ENCODE measurements at places on chromosomes 3 and 15. TPM values are rescaled to one million over a fixed set of nuclear protein-coding genes. Genes with fewer than 3 reads are reported as not detected.

- no peaks in the 10 kb centered on the region for H3K4me1 ChIP-seq
- H3K4me3 ChIP-seq = no peak overlapping the region
- no peak overlapping the region for H3K27ac ChIP-seq
- peaks cover 3% of the 10 kb centered on the region for H3K36me3 ChIP-seq
- DNase-seq = no peak
These were observed 12.4 kb downstream of the NPHP3 start for GRCh38 chr3:132709761-132710160.

DNA sequence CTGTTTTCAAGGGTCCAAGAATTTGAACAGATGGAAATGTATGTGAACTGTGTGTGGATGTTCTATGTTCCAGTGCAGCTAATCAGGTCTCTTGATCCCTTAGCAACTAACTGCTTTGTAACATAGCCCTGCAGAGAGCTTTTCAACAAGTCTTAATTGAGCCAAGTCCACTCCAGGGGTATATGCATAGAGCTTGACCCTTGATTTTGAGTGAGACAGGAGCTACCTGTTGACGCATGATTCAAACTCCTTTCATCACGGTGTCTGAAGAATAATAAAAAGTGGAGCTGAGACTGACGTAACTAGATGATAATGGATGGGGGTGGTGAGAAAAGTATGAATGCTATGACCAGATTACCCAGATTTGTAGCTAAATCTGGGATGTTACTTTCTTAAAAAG, 93.3 kb upstream of the CCDC54 start:
- H3K4me1 ChIP-seq = no peaks in the 10 kb centered on the region
- no peak overlapping the region for H3K27ac ChIP-seq
- no peak overlapping the region for H3K4me3 ChIP-seq
- no peaks in the 10 kb centered on the region for H3K27me3 ChIP-seq
- DNase-seq = no peak

- H3K27ac ChIP-seq = no peak overlapping the region
- H3K4me3 ChIP-seq = no peak overlapping the region
- DNase-seq = peak; percentile 17
These were observed 7.5 kb downstream of the RNF111 start for GRCh38 chr15:58994906-58995453.

SNRPA1 gene
- 25.1 TPM for total RNA-seq
